ENCODE measurements at places on chromosomes 12 and 14.

GRCh38 chr12:80490329-80490728 lies 46.3 kb downstream of the PTPRQ start:
- no peak for DNase-seq

DNA sequence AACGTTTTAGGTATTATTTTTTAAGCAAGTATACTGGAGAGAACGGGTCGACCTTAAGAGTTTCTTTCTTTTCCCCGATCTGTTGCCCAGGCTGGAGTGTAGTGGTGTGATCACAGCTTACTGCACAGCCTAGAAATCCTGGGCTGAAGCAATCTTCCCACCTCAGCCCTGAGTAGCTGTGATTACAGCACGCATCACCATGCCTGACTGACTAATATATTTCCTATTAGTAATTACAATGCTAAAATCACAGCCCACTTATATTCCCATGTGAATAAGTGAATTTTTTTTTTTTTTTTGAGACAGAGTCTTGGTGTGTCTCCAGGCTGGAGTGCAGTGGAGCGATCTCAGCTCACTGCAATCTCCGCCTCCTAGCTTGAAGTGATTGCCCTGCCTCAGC lies 50.4 kb downstream of the DICER1 start:
- no peak for DNase-seq

GRCh38 chr14:94322648-94323570 lies at the start of gene SERPINA6:
TSS of gene SERPINA6 (minus strand) at chr14:94323336. CDS start at chr14:94314648, 8,688 bp downstream.
- no peak for DNase-seq

GRCh38 chr14:61720741-61721140 lies 25.4 kb downstream of the HIF1A start:
- DNase-seq: no peak

All from caudate nucleus (tissue), 63 donors.